Activated CD4-positive, alpha-beta T cell treated with anti-CD3 and anti-CD28 coated beads, Interleukin-2, amount 10 ng/mL, durations not matched to agents 7 days and 5 days (primary cell): ENCODE measurements at places on chromosomes 2 and 18.

DNA sequence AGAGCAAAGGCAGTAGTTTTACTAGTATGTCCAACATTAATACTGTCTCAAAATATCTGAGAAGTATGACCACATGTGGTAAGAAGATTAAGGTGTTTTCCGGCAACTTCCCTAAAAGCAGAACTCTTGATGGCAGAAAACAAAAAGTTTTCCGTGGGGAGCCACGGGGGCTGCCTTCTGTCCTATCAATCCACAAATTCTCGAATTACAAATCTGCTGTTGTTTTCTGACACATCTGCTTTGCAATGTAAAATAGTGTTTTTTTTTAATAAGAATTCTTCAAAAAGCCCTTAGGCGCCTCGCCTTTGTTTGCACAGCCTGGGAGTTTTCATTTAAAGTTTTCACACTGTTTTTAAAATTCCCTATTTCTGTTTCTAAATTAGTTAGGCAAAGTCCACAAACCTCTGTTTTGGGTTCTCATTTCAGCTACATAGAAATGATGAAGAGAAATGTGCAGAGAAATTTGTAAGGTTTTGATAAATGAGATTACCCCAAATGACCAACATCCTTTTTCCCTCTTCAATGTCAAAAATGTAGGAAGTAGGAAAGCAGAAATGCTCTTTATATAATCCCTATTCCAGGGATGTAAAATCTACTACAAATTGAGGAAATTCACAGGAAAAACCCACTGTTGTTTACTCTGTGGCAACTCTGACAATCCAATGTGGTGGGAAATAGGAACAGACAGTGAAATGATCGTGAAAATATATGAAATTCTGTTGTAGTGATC, 385.8 kb downstream of the ZEB2 start:
- no peak for DNase-seq

- DNase-seq: no peak
These were observed 146.3 kb upstream of the TTC39C start for GRCh38 chr18:23868136-23868785.

DNA sequence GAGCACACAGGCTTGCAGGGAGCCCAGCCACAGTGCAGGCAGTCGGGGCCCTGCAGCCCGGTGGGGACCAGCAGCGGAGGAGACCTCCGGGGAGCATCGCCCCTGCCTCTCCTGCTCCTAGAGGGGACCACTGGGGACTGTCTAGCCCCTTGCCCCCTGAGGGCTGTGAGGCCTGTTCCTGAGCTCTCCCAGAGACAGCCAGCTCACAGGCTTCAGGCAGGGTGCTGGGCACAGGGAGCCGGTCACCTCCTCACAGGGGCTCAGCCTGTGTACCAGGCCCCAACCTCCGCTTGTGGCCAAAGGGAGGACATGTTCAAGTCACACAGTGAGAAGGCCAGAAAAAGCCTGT, 3.5 kb upstream of the NMUR1 start:
- no peak for DNase-seq

DNA sequence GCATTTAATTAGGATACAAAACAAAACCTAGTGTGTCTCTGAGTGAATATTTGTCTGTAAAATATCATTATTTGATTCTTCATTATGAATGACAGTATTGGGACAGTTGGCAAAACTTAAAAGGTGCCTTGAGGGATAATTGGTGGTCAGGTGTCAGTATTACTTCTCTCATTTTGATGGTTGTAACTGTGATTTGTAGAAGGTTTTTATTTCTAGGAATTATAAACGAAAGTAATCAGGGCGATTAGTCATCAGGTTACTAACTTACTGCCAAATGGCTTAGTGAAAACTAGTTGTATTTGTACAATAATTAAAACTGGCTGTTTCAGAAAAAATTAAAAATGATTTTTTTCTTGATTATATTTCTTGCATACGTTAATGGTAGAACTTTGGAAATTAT, 117.6 kb downstream of the BIRC6 start:
- DNase-seq: no peak

GRCh38 chr2:215105607-215106354, 32.6 kb downstream of the ABCA12 start:
- DNase-seq: no peak

- no peak for DNase-seq
These were observed 2167.3 kb upstream of the CELF4 start for GRCh38 chr18:39732918-39733317.

DNA sequence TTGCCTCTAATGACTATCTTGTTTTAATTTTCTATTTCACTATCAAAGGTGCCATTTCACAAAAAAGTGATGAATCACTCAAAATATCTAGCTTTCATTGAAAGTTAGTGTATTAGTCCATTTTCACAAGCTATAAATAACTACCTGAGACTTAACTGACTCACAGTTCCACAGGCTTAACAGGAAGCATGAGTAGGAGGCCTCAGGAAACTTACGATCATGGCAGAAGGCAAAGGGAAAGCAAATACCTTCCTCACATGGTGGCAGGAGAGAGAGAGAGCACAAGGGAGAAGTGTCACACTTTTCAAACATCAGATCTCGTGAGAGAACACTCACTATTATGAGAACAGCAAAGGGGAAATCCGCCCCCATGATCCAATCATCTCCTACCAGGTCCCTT, 1220.4 kb upstream of the ZEB2 start:
- DNase-seq: no peak

DNA sequence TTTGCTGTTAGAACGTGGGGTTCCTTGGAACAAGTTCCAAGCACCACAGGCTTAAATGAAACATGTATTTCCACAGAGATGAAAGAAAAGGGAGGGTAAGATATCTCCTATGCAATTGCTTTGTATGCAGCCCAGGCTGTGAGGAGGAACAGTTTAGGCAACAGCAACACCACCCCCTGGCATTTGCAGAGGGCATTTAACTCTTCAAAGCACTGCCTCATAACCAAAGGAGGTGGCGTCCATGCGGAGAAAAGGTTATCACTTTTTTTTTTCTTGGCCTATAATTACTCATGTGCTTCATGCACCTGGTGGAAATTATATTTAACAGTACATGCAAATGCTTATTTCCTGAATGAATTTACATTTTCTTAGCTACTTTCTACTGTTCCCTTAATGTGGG, 286.0 kb downstream of the LPIN1 start:
- no peak for DNase-seq

DNA sequence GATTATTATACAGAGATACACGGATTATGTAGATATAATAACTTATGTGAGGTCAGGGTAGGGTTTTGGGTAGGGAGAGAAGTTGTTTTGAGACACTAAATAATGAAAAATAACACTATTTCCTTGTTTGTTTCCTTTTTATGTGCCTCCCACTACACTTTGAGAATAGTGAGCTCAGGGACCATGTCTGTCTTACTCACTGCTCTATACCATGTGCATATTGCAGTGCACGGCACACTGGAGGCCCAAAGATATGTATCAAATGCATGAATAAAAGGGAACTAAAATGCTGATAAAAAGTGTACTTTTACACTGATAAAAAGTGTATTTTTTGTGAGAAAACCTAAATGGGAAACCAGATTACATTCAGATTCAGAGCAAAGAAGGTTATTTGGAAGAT, 151.4 kb upstream of the NABP1 start:
- DNase-seq: no peak

DNA sequence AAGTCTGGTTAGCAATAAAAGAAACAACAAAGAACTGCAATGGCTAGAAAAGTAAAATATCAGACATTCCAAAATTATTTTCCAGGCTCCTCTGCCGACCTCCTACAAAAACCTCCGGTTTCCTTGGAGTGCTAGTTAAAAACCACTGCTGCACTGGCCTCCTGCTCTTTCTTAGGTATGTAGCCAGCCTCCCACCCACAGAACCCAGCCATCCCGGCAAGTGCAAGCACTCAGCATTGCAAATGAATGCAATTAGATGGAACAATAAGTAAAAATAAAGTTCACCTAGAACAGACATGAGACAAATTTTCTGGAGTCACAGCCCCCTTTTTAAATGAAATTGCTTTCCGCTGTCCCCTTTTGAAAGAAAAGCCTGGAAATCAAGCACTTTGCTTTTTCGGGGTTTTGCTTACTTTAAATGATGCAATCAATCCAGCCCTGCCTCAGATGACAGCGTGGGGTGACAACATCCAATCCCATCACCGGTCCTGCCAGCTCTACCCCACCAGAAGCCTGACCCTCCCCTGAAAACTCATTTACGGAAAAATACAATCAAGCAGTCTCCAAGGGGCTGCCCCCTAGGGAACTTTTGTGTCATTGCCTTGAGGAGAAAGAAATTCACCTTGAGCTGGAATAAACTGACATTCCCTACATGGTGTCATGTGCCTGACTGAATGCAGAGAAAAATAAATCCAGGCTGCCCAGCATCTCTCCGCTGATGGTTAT, 199.8 kb downstream of the EPHA4 start:
- DNase-seq: no peak

DNA sequence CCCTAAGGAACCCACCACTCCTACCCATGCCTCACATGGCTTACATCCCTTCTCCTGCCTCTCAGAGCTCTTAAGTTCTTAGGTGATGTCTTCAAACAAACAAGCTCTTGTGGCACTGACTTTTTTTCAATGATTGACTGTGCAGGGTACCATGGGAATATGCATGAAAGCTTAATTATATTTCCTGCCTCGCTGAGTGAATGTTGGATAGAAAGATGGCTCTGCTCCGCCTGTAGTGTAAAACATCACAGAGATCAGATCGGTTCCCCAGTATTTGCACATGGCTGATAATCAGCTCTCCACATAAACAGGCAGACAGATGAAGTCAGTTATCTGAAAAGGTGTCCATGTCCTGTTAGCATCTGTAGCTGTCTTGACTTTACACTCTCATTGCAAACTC, 820.8 kb downstream of the TDRD15 start:
- no peak for DNase-seq

DNA sequence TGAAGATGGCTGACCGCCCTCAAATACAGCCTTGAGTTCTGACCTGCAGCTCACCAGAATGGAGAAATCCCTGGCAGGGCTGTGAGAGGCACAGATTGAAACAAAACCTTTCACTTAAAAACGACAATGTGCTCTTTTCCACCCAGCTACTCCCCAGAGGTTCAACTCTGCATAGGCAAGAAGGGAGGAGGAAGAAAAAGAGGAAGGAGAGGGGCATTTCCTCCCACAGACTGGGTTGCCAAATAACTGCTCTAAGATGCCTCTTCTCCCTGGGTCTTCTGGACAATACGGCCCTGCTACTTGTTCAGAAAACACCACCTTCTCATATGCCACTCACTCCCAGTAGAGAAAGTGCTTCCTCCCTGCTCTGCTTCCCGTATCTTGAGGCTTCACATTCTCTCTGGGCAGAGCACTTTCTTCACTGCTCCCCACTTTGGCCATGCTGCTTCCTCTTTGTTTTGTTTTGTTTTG, 136.4 kb upstream of the SLC1A4 start:
- no peak for DNase-seq

DNA sequence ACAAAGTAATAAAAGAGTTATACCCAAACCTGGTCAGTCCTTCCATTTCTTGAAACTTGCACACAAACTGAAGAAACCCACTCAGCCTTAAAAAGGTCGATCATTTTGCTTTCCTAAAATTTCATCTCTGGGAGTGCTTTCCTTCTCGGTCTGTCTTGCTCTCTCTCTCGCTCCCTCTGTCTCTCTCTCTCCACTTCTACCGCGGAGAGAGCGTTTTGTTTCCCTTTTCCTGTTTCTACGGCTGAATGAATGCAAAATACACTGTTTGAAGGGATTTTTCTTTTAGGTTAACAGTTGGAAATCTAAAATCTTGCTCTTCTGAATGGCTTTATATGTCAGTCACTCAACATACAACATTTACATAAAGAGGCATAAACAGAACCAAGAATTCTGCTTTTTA, 424.2 kb downstream of the TGIF1 start:
- no peak for DNase-seq

DNA sequence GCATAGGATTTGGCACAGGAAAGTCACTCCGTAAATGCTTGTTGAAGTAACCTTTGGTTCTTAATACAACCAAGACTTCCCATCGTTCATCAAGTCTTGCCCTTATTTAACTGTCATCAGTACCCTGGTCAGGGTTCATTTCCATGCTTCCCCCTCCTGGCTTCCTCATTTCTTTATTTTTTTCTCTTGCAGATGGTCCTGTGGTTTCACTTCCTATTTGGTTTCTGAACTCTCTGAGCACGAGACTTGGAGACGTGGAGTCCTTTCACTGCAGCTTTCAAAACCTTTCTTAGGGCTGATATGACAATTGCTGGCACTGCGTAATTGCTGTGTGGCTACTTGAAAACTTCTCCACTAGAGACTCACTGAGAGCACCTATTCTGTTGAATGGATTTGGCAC, 59.9 kb upstream of the PID1 start:
- DNase-seq: no peak

DNA sequence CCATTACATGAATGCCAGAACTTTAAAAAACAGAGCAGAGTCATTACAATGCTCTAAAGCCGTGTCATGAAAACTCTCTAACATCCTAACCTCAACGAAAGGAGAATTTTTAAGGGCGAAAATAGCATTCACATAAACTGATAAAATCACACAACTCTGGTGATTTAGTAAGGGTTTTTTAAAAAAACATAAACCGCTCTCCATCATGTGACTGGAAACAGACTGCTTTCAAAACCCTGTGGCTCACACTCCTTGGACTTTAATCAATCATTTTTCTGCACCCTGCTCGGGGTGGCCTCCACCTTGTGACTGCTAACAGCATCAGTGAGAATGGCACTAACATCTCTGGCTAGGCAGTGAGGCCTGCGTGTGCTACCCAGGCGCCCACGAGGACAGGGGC, 12.1 kb downstream of the DOCK10 start:
- no peak for DNase-seq

DNA sequence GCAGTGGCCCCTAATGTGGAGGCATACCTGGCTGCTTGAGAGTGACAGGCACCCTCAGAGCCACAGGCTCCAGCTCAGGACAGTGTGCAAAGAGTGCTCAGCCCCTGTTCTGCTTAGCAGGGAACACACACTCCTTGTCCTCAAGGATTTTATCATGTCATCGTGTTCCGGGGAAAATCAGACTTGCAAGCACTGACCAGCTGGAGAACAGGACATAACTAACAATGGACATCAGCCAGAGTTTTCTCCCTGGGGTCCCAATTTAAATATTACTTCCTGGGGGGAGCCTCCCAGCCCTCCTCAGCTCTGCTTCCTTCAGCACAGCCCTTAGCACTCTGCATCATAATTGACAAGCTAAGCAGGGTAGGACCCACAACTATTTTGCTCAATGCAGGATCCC, 175.4 kb upstream of the ACAA2 start:
- no peak for DNase-seq

DNA sequence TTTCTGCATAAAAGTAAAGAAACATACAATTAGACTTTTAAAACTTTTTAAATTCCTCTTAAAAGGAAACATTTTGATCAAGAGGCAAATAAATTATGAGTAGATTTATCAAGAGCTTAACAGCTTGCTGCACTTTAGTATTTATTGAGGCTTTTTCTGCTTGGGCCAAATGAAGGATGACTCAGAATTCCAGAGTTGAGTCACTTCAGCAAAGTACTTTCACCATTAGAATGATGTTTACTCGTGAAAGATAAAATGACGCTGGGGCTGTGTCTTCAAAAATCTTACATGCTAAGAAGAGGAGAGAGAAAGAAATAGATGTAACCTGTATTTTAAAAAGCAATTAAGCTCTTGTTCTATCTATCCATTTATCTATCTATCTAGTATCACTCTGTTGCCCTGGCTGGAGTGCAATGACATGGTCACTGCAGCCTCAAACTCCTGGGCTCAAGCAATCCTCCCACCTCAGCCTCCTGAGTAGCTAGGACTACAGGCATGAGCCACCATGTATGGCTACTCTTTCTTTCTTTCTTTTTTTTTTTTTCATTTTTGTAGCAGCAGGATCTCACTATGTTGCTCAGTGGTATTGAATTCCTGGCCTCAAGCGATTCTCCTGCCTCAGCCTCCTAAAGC, 75.3 kb upstream of the RIOK3 start:
- peak; percentile 13 for DNase-seq

- peak; percentile 35 for DNase-seq
These were observed 42.6 kb upstream of the HNRNPA3 start for GRCh38 chr2:177169810-177170514.
